Activated CD4-positive, alpha-beta T cell treated with anti-CD3 and anti-CD28 coated beads for 1 hour (primary cell): ENCODE measurements at places on chromosomes 11 and 22.

- no peak for DNase-seq
Measured at GRCh38 chr22:43955883-43956782, 891 bp downstream of the SAMM50 start.

GRCh38 chr11:123477205-123477907, 47.3 kb downstream of the GRAMD1B start:
- no peak for DNase-seq

GRCh38 chr11:11857769-11858168, 16.0 kb downstream of the USP47 start:
- no peak for DNase-seq

GRCh38 chr22:27637604-27638003, 164.0 kb downstream of the MN1 start:
- DNase-seq, result no peak
